T-helper 22 cell (primary cell): ENCODE measurements at places on chromosomes 4 and X.

DNA sequence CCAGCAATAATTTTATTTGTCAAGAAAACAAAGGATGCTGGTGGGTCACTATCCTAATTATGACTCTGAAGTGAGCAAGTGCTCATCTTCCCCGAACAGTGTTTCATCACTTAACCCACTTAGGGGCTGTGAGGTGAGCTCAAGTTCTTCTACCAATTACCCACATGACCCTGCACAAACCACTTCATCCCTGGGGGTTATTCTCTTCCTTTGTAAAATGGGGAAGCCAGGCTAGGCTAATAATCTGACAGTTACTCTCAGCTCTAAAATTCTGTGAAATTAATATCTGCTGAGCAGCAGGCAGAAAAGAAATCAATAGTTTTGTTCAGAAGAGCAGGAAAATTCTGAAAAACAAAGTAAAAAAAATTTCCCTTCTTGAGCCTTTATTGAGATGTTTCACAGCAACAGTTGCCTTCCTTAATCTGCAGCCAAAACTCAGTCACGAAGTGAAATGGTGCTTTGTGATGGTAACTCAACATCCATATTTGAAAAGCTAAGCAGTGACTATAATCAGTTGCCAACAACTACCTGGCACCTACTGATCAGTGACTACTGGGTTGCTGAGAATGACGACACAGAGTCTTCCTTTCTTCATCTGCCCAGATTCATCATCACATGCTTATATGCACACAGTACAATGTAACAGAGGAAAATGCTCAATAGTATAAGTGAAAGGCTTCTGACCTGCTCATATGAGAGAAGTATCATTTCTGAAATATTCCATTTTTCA lies 24.1 kb downstream of the ATP8A1 start:
- DNase-seq = no peak

GRCh38 chr4:132275583-132276121 lies 873.4 kb upstream of the PCDH10 start:
- no peak for DNase-seq

DNA sequence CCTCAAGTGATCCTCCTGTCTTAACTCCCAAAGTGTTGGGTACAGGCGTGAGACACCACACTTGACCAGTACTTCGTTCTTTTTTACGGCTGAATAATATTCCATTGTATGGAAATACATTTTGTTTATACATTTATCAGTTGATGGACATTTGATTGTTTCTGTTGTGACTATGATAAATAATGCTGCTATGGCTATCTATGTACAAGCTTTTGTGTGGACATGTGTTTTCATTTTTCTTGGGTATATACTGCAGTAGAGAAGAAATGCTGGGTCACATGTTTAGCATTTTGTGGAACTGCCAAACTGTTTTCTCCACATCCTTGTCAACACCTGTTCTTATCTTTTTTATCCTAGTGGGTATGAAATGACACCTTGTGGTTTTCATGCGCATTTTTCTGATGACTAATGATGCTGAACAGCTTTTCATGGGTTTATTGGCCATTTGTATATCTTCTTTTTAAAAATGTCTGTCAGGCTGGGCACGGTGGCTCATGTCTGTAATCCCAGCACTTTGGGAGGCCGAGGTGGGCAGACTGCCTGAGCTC lies 37.3 kb downstream of the SAT1 start:
- no peak for DNase-seq

- no peak for DNase-seq
These were observed 28.4 kb upstream of the ADH7 start for GRCh38 chr4:99463566-99463965.

DNA sequence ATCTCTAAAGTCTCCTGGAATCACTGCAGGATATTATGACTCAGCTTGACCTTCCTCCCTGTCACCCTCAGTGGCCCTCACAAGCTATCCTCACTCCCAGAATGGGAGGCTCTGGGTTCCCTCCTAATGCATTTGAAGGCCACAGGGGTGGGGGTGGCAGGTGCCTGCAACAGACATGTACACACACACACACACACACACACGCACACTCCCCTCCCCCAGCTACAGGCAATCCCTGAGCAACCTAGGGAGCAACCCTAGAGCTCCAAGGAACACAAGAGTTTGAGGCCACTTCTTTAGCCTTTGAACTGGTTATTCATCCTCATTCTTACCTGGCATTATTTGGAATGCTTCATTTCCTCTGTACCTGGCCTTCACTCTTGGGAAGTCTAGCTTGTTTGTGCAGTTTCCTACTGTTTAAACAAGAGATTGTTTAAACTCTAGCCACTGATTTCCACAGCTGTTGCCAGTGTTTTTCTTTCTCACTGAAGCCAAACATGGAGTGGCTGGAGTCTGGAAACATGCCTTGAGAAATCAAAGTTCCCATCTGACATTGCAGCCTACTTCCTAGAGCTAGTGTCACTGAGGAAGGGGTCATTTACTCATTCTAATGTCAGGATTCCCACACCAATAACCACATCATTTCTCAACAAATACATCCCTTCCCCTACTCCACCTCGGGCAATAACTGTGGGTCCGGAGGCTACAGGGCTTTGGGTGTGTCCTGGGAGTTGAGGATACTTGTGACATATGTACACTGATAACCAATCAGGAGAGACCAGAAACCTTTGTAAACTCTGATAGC lies 37.7 kb downstream of the MAOA start:
- DNase-seq = no peak

GRCh38 chr4:120059036-120059435 lies 7.6 kb downstream of the MAD2L1 start:
- no peak for DNase-seq

DNA sequence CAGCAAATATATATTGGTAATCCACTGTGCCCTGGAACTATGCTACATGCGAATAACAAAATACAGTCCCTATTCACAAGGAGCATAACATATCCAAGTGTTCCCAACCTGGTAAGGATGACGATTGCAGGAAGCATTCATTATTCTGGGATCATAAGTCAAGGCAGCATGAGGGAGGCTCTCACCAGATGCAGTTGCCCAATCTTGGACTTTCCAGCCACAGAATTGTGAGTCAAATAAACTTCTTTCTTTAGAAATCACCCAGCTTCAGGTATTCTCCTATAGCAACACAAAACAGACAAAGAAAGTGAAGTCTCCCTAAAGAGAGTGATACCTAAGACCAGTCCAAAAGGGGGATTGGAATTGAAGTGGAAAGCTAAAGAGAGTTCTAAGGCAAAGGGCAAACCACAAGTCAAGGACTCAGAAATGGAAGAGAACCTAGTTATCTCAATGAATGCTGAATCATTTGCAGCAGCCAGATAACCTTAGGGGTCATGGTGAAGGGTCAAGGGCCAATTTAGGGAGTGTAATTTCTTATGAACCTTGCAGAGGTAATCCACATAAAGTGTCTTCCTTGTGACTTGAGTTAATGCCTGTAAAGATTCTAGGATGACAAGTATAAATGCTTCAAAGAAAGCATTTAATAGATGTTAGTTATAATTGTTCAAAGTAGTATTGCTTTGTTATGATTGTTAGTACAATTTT lies 103.1 kb upstream of the PCDH7 start:
- no peak for DNase-seq

GRCh38 chr4:90078440-90078839 lies 48.8 kb upstream of the CCSER1 start:
- no peak for DNase-seq

GRCh38 chrX:16868920-16869319 lies 1.2 kb downstream of the RBBP7 start:
- no peak for DNase-seq
